ENCODE measurements at places on chromosomes 4 and X. TPM values are rescaled to one million over a fixed set of nuclear protein-coding genes. Genes with fewer than 3 reads are reported as not detected.

Gene WAS
- 0.37 TPM for total RNA-seq

Gene NKX3-2
- not detected for total RNA-seq

Gene EFHC2
- 3.2 TPM for total RNA-seq

DNA sequence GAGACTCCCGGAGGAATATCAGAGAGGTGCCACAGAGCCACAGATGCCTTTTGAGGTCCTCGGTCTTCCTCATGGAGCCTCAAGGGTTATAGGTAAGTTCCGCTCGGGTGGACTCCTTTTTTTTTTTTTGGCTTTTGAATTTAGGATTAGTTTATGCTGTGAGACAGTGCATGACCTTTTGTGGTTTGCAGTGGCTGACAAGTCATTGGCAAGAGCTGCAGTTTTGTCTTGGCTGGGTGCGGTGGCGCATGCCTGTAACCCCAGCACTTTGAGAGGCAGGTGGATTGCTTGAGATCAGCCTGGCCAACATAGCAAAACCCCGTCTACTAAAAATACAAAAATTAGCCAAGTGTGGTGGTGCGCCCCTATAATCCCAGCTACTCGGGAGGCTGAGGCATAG is 4.5 kb upstream of the GRSF1 start:
- H3K27ac ChIP-seq: no peak overlapping the region
- no peak for DNase-seq
- peaks cover 4% of the 10 kb centered on the region for H3K4me1 ChIP-seq
- H3K27me3 ChIP-seq: no peaks in the 10 kb centered on the region
- H3K36me3 ChIP-seq: no peaks in the 10 kb centered on the region
- H3K4me3 ChIP-seq: no peak overlapping the region

Data from neural progenitor cell (in vitro differentiated cells).